Astrocyte (in vitro differentiated cells and primary cell): ENCODE measurements at places on chromosomes 12 and 14.

- no peaks in the 10 kb centered on the region for H3K4me1 ChIP-seq
- no peak for DNase-seq
- no peak overlapping the region for H3K4me3 ChIP-seq
- no peaks in the 10 kb centered on the region for H3K36me3 ChIP-seq
- no peaks in the 10 kb centered on the region for H3K27me3 ChIP-seq
Measured at GRCh38 chr12:26734510-26735248, 98.3 kb downstream of the ITPR2 start.

- peaks cover 23% of the 10 kb centered on the region for H3K4me1 ChIP-seq
- peak overlapping the region; percentile 99 for H3K27ac ChIP-seq
- peak; percentile 52 for DNase-seq
- peaks cover under 1% of the 10 kb centered on the region for H3K36me3 ChIP-seq
- H3K27me3 ChIP-seq: no peaks in the 10 kb centered on the region
Measured at GRCh38 chr14:67358924-67359774, 455 bp downstream of the ATP6V1D start.

GRCh38 chr12:104649217-104649824, 192.6 kb downstream of the CHST11 start:
- H3K27me3 ChIP-seq: no peaks in the 10 kb centered on the region
- no peak overlapping the region for H3K27ac ChIP-seq
- no peaks in the 10 kb centered on the region for H3K4me1 ChIP-seq
- DNase-seq: no peak
- H3K36me3 ChIP-seq: no peaks in the 10 kb centered on the region
- no peak overlapping the region for H3K4me3 ChIP-seq

DNA sequence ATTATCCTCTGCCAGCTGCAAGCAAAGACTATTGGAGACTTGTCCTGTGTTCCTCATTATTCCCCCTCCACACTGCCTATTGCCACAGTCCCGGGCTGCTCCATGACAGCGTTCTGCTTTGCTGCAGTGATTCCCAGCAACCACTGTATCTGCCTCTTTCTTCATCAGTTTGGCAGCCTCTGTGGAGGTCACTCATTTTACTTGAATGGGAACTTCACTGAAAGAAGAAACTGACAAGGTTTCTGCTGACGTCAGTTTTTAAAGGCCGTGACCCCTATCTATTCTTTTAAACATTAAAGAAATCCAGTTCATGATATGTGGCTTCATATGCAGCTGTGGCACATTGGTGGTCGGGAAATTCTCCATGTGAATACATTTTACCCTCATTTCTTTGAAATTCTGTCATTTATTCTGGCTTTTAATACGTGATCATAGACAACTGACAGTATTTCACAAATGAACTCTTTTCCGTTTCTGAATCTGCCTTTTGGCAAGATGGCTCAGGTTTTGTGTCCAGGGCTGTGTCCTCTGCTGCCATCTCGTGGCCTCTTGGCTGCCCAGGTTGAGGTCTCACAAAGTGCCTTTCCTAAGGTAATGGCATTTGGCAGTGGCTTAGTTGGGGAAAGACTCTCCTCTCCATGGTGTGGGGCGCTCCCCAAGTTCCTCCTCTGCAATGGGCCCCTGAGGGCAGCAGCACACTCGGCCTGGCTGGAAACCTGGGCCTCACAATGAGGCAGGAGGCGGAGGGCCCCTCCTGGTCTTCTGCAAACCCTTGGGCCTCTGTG, 5.8 kb downstream of the TMEM253 start:
- peak overlapping the region; percentile 13 for H3K4me3 ChIP-seq
- no peaks in the 10 kb centered on the region for H3K36me3 ChIP-seq
- H3K4me1 ChIP-seq: peaks cover 25% of the 10 kb centered on the region
- H3K27me3 ChIP-seq: no peaks in the 10 kb centered on the region
- peak overlapping the region; percentile 28 for H3K27ac ChIP-seq
- peak; percentile 57 for DNase-seq

GRCh38 chr12:32010631-32011336, 51.6 kb downstream of the RESF1 start:
- no peaks in the 10 kb centered on the region for H3K36me3 ChIP-seq
- no peaks in the 10 kb centered on the region for H3K27me3 ChIP-seq
- H3K4me3 ChIP-seq: no peak overlapping the region
- H3K27ac ChIP-seq: no peak overlapping the region
- no peak for DNase-seq

DNA sequence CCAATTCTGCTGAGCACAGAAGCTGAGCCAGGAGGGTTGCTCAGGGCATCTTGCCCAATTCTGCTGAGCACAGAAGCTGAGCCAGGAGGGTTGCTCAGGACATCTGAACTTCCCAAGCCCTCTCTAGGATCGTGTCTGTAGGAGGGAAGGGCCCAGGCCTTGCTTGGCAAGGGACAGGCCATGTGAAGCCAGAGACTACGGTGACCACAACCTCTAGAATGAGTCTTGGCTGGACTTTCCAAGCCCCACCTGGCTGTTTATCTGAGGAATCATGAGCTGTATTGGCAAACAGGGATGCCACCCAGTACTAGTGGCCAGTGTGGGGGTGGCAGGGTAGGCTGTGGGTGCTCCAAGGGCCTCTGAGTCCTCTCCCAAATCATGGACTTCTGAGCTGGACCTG, 7.7 kb upstream of the SERPINA6 start:
- no peak for DNase-seq
- H3K4me1 ChIP-seq: no peaks in the 10 kb centered on the region
- no peaks in the 10 kb centered on the region for H3K36me3 ChIP-seq
- H3K27me3 ChIP-seq: no peaks in the 10 kb centered on the region

- no peaks in the 10 kb centered on the region for H3K27me3 ChIP-seq
- no peak for DNase-seq
- H3K36me3 ChIP-seq: peaks cover 2% of the 10 kb centered on the region
- no peak overlapping the region for H3K27ac ChIP-seq
- H3K4me3 ChIP-seq: no peak overlapping the region
Measured at GRCh38 chr14:34966413-34966812, 16.4 kb upstream of the SRP54 start.

DNA sequence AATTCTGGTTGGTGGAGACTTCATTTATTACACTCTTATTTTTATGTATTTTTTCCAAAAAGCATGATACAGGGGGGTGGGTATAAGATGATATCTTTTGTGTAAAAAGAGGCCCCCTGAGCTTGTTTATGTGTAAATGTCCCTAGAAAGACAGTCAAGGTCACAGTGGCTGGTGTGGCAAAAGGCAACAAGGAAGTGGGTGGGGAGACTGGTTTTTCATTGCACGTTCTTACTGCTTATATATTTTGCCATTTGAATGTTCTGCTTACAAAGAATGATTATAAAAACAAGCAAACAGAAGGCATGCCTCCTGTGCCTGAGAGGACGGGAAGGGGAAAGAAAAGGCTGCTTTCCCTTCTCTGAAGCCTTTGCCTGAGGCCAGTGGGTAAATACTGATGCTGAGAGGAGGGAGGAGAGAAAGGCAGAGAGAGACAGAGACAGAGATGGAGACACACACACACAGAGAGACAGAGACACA, 24.1 kb upstream of the ADIPOR2 start:
- no peak for DNase-seq
- no peak overlapping the region for H3K4me3 ChIP-seq
- H3K27ac ChIP-seq: no peak overlapping the region
- H3K27me3 ChIP-seq: no peaks in the 10 kb centered on the region

- no peaks in the 10 kb centered on the region for H3K27me3 ChIP-seq
- H3K36me3 ChIP-seq: peaks cover 22% of the 10 kb centered on the region
- no peak for DNase-seq
- no peak overlapping the region for H3K4me3 ChIP-seq
- H3K27ac ChIP-seq: no peak overlapping the region
Measured at GRCh38 chr14:23481362-23481970, 12.0 kb downstream of the NGDN start.

DNA sequence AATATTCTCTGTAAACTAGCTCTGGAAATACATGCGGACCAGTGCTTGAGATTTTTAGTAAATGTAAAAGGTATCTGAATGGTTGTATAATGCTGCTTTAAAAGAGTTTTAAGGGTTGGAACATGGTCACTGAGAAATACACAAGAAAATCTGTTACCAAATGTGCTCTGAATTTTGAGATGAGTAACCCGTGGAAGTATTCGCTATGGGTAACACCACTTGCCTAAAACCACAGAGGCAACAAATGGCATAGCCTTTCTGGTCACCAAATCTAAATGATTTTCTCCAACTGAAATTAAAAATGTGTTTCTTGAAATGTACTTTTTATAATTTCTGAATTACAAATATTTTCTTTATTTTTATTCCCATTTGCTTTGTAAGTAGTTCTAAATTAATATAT, 745.7 kb downstream of the DIO2 start:
- H3K27ac ChIP-seq: no peak overlapping the region
- no peaks in the 10 kb centered on the region for H3K27me3 ChIP-seq
- no peaks in the 10 kb centered on the region for H3K4me1 ChIP-seq
- H3K36me3 ChIP-seq: no peaks in the 10 kb centered on the region
- H3K4me3 ChIP-seq: no peak overlapping the region

GRCh38 chr12:53052419-53053217, 2.8 kb downstream of the TNS2 start:
- no peak overlapping the region for H3K27ac ChIP-seq
- H3K4me1 ChIP-seq: peaks cover 65% of the 10 kb centered on the region
- DNase-seq: peak; percentile 63
- peak overlapping the region; percentile 31 for H3K4me3 ChIP-seq
- H3K36me3 ChIP-seq: peaks cover 4% of the 10 kb centered on the region

DNA sequence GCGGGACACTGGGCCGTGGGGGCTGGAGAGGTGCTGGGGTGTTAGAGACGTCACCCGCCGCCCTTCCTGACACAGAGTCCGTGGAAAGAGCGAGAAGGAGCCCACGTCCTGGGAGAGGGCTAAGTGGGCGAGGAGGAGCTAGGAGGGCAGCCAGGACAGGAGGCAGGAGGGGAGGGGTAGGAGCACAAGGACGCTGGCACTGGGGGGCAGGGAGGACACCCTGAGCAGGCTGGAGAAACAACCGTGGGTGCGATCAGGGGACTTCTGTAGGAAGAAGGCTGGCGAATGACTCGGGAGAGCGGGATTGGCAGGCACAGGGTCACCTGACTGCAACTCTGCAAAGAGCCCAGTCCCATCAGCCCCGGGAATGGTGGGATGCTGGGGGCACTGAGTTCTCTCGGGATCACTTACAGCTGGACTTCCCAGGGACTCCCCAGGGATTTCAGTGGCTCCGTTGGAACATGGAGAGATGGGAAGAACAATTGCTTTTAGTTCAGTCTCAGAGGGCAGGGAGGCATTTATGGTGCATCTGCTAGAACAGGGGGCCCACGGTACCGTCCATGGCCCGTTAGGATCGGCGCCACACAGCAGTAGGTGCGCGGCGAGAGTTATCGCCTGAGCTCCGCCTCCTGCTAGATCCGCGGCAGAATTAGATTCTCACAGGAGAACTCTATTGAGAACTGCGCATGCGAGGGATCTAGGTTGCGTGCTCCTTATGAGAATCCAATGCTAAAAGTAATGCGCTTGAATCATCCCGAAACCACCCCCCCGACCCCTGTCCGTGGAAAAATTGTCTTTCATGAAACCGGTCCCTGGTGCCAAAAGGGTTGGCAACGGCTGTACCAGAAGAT, 24.3 kb downstream of the UBR7 start:
- peaks cover 4% of the 10 kb centered on the region for H3K36me3 ChIP-seq
- DNase-seq: peak; percentile 55
- no peaks in the 10 kb centered on the region for H3K27me3 ChIP-seq
- H3K4me1 ChIP-seq: peaks cover 15% of the 10 kb centered on the region

- H3K4me1 ChIP-seq: no peaks in the 10 kb centered on the region
- H3K27me3 ChIP-seq: peaks cover 36% of the 10 kb centered on the region
- no peak overlapping the region for H3K4me3 ChIP-seq
- H3K36me3 ChIP-seq: no peaks in the 10 kb centered on the region
Measured at GRCh38 chr12:113060336-113060960, 3.9 kb downstream of the DTX1 start.

GRCh38 chr14:28784096-28785048, 17.8 kb downstream of the FOXG1 start:
- H3K27ac ChIP-seq: no peak overlapping the region
- peaks cover 43% of the 10 kb centered on the region for H3K27me3 ChIP-seq
- H3K4me3 ChIP-seq: peak overlapping the region; percentile 64
- peaks cover 6% of the 10 kb centered on the region for H3K4me1 ChIP-seq
- no peak for DNase-seq
- no peaks in the 10 kb centered on the region for H3K36me3 ChIP-seq

DNA sequence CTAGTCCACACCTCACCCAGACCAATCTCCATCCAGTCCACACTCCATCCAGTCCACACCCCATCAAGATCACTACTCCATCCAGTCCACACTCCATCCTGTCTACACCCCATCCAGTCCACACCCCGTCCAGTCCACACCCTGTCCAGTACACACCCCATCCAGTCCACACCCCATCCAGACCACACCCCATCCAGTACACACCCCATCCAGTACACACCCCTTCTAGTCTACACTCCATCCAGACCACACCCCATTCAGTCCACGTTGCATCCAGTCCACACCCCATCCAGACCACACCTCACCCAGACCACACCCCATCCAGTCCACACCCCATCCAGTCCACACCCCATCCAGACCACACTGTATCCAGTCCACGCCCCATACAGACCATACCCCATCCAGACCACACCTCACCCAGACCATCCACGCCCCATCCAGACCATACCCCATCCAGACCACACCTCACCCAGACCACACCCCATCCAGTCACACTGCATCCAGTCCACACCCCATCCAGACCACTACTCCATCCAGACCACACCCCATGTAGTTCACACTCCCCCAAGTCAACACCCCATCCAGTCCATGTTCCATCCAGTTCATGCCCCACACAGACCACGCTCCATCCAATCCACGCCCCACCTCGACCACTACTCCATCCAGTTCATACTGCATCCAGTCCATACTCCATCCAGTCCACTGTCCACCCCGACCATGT, 116.6 kb upstream of the RTL1 start:
- no peaks in the 10 kb centered on the region for H3K27me3 ChIP-seq
- H3K4me1 ChIP-seq: peaks cover 7% of the 10 kb centered on the region
- peaks cover 34% of the 10 kb centered on the region for H3K36me3 ChIP-seq
- H3K4me3 ChIP-seq: no peak overlapping the region
- no peak overlapping the region for H3K27ac ChIP-seq
- no peak for DNase-seq

- H3K36me3 ChIP-seq: no peaks in the 10 kb centered on the region
- H3K4me1 ChIP-seq: no peaks in the 10 kb centered on the region
- DNase-seq: no peak
- no peak overlapping the region for H3K27ac ChIP-seq
- no peaks in the 10 kb centered on the region for H3K27me3 ChIP-seq
- no peak overlapping the region for H3K4me3 ChIP-seq
Measured at GRCh38 chr12:16504200-16504599, 101.8 kb downstream of the LMO3 start.

- peaks cover 7% of the 10 kb centered on the region for H3K4me1 ChIP-seq
- no peak overlapping the region for H3K27ac ChIP-seq
- no peak overlapping the region for H3K4me3 ChIP-seq
- H3K36me3 ChIP-seq: no peaks in the 10 kb centered on the region
Measured at GRCh38 chr12:89243771-89244170, 108.5 kb downstream of the DUSP6 start.
